ENCODE measurements at places on chromosomes 2 and 18.
A peak's percentile ranks its signal among the peaks of the same experiment; 100 is the strongest.

DNA sequence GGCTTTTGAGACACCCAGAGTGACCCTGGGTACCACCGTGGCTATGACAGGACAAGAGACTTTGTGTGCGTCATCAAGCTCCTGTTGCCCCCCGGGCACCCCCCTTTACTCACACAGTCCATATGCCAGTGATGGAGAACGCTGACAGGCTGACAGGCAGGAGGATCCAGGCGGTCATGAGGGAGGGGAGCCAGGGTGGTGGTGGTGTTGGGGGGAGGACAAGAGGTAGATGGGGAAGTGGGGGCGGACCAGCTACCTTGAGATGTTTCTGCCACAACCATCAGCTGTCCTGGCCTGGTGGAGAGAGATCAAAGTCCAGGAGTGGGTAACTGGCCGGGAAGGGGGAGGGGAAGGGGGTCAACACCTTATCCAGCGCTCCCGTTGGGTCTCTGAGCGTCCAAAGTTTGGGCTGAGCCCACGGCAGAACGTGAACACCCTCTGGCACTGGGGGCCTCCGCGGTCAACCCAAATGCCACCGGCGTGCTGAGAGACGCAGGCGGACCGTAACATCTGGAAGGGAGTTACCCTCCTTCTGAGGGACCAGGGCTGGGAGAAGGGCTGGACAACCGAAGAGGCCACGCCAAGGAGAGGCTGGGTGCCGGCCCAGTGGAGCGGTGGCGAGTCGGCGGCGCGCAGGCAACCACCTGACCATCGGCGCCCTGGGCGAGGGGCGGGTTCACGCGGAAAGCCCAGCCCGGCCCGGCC, 575 bp downstream of the TMEM150A start:
- no peak for DNase-seq

- no peak for DNase-seq
Measured at GRCh38 chr2:111037128-111037527, 83.6 kb upstream of the BCL2L11 start.

- DNase-seq = peak; percentile 58
Measured at GRCh38 chr2:55771612-55772011, 78.0 kb upstream of the PNPT1 start.

- peak; percentile 79 for DNase-seq
Measured at GRCh38 chr2:67215214-67216055, 181.7 kb upstream of the ETAA1 start.

- no peak for DNase-seq
Measured at GRCh38 chr18:77754475-77755044, 504.9 kb downstream of the GALR1 start.

- DNase-seq = no peak
Measured at GRCh38 chr2:172582656-172583055, 26.8 kb downstream of the PDK1 start.

DNA sequence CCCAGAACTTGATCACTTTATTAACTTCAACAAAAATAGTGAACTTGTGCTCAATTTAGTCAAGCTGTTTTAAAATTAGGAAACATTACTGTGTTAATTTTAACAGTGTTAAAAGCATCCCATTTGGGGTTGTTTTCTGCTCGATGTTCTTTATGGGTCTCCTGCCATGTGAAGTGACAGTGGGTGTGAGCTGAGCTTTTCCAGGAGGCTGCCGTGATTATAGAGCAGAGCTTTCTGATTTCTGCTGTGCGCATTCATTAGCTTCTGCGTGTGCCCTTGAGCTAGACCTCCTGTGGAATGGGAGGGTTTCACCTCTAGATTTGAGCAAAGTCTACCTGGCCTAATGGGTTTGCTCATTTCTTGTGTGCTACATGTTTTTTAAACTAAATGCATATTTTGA, 121.5 kb downstream of the WDSUB1 start:
- no peak for DNase-seq

DNA sequence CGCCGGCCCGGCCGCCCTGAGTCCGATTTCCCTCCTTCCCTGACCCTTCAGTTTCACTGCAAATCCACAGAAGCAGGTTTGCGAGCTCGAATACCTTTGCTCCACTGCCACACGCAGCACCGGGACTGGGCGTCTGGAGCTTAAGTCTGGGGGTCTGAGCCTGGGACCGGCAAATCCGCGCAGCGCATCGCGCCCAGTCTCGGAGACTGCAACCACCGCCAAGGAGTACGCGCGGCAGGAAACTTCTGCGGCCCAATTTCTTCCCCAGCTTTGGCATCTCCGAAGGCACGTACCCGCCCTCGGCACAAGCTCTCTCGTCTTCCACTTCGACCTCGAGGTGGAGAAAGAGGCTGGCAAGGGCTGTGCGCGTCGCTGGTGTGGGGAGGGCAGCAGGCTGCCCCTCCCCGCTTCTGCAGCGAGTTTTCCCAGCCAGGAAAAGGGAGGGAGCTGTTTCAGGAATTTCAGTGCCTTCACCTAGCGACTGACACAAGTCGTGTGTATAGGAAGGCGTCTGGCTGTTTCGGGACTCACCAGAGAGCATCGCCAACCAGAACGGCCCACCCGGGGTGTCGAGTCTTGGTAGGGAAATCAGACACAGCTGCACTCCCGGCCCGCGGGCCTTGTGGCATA, 4.6 kb downstream of the SIX2 start:
- DNase-seq = no peak

- DNase-seq = no peak
Measured at GRCh38 chr2:163637871-163638270, 97.9 kb downstream of the FIGN start.

DNA sequence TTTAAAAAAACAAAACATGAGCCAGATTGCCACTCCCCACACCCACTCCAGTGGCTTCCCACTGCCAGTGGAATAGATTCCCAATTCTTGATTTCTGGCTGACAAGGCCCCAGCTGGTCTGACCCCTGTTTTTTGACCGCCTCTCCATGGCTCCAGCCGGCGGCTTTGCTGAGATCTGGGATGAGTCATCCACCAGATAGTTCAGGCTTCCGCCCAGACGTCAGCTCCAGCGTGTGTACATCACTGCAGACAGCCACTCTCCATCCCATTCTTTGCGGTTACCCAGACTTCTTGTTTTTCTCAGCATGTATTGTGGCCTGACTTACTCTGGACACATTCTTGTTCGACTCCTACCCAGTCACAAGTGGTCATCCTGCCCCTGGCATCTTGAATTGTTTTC, 227.9 kb downstream of the GBX2 start:
- peak; percentile 95 for DNase-seq

DNA sequence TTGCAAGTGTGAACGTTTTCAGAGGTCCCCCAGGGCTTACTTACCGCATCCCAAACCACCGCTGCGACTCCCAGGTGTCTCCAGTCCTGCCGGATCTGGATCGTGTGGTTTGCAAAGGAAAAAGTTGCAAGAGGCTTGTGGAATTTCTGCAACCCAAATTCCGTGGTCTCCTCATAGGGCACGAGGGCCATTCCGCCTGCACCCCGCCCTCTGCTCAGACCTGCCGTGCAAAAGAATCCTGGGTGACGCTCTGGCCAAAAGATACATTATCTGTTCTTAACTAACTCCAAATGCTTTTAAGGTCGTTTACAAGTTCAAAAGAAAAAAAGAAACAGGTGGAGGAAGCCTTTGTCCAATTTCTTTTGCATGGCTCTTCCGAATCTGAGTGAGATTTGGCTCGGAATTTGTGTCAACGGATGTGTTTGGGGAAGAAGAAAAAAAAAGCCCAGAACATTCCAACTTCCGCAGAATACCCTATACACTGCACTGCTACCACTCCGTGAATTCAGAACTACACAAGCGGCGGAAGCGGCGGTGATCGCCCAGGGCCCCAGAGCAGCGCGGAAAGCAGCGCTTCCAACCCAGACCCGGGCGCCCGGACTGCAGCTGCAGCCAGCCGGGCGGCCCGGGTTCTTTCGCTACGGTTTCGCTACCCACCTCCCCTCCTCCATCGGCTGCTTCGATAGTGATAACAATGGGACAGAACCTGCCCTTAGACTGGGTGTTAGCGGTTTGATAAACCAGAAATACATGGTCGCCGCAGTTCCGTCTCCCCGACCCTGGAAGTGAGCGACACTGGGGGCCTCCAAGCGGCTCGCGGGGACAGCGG, 795 bp downstream of the METTL21A start:
- DNase-seq = peak; percentile 72

DNA sequence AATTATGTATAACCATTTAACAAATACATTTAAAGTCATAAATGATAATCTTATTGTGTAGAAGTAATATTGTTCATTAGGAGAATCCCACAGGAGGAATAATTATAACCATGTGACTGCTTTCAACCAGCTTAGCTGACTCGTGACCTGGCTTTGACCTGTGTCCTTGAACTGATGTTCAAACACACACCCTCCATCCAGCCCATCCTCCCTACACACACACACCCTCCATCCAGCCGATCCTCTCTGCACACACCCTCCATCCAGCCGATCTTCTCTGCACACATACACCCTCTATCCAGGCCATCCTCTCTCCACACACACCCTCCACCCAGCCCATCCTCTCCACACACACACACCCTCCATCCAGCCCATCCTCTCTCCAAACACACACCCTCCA, 83.5 kb downstream of the EIPR1 start:
- no peak for DNase-seq

DNA sequence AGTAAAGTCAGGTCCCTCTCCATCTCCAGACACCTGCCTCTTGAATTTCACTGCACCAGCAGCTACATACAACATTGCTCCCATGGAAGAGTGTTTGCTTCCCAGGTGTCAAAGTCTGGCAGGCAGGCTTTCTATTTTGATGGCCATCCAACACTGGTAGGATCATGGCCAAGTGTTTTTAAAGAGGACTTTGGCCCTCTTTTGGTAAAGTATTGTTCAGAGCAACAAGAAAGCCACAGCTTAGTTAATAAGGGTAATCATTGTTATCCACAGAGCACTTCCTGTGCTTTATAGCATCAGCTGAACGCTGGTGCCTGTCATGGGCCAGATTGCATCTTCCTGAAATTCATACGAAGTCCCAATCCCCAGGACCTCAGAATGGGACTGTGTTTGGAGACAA, 133.2 kb downstream of the NCK2 start:
- no peak for DNase-seq

DNA sequence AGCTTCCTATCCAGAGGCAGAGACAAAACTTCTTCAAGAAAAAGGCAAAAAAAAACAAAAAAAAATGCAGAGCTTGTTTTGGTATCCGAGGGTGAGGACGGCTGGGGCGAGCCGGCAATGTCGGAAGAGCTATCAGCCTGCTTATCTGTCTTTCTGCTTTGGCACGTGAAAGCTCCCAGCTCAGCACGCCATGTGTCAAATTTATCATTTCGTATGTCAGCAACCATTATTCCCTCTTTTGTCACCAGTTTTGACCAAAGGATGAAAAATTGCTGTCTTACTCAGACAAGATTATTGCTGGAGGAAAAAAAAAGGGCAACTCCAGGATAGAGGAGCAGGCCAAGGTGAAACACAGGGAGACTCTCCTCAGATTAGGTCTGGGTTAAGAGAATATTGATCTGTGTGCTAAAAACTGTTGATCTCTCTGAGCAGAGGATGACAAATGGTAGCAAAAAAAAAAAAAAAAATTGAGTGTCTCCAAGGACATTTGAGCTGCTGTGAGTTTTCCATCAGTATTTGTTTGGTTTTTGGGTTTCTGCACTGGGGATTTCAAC, 532.0 kb upstream of the POU3F3 start:
- peak; percentile 20 for DNase-seq

- DNase-seq = no peak
Measured at GRCh38 chr18:9209279-9209678, 72.7 kb downstream of the ANKRD12 start.

- no peak for DNase-seq
Measured at GRCh38 chr2:13030606-13031005, 313.9 kb downstream of the TRIB2 start.

GRCh38 chr18:78778651-78779050, 201.0 kb upstream of the SALL3 start:
- no peak for DNase-seq

DNA sequence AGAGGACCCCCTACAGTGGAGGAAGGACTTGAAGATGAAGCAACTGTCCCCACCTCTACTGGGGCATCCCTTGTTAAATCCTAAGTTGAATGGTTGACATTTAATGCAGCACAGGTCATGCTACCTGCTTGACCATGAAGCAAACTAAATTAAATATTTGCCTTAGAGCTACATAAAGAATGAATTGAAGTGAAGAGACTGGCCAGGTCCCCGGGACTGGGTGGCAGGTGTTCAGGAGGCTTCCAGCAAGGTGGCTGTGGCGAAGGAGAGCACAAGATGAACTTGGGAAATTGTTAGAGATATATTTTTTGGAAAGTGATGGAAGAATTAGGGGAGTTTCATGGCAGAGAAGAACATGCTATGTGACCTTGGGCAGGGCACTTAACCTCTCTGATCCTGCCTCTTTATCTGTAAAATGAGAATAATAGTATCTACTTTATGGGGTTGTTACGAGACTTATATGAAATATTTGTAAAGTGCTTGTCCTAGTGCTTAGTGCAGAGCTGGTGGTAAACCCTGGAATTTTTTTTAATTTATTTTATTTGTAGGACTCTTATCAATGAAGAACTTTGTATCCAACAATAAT, 37.3 kb downstream of the EFR3B start:
- no peak for DNase-seq

DNA sequence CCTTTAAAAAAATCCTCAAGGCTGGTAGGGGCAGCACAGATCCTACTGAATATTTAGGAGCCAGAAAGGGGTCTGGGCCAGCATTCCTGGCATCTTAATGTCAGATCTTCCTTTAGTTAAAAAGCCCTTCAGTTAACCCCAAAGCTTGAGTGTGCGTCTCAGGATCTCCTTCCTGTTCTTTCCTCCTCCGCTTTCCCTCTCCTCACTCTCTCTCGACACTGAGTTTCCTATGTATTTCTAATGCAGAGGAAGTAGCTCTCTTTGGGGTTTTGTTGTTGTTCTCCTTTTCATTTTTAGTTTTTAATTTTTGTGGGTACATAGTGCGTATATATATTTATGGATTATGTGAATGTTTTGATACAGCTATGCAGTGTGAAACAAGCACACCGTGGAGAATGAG, 109.9 kb upstream of the COPS8 start:
- no peak for DNase-seq

DNA sequence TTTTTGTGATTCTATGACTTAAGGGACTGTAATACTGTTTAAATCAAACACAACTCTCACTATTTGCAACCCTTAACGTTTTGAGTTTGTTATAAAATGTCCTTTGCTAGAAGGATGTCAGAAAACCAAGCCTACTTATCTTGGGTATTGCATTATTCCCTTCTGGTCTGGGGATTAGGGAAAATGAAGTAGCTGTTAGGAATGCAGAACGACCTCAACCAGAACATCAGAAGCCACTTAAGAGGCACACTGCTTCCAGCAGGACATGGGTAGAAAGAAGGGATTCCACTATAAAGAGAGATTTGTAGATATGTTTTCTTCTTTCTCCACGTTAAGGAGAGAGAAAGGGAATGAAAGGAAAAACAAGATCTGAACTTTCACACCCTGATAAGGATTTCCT, 101.2 kb downstream of the SETBP1 start:
- peak; percentile 80 for DNase-seq

DNA sequence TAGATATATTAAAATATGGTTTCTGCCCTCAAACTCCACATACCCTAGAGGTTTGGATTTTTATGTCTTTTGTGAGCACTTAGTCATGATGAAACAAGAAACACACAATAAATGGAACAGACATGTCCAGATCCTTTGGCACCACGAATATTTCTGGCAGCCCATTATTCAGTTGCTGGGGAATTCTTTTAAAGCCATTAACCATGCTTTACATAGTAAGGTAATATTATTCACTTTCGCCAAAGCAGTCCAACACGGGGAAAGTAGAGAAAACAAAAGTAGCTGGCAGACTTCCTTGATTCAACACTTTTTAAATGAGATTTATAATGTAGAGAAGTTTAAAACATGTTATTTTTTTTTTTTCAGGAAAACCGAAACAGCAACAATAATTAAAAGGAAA, 235.4 kb downstream of the PIEZO2 start:
- peak; percentile 62 for DNase-seq

- no peak for DNase-seq
Measured at GRCh38 chr2:28403370-28403956, 10.8 kb downstream of the FOSL2 start.

GRCh38 chr2:170227951-170228350, 50.0 kb downstream of the MYO3B start:
- DNase-seq = no peak

All from fibroblast of skin of scalp (primary cell).